ENCODE measurements at places on chromosomes 12 and 14. TPM values are rescaled to one million over a fixed set of nuclear protein-coding genes. Genes with fewer than 3 reads are reported as not detected.

ALDH2 gene
- 20.5 TPM for total RNA-seq

TSPAN11 gene
- 0.39 TPM for total RNA-seq

DPPA3 gene
- not detected for total RNA-seq

PROX2 gene
- total RNA-seq = not detected

NEUROD4 gene
- total RNA-seq = not detected

PRR4 gene
- not detected for total RNA-seq

KERA gene
- total RNA-seq = not detected

CDH24 gene
- total RNA-seq = 7.5 TPM

GRCh38 chr14:75200451-75200850 is 24.0 kb upstream of the TMED10 start:
- DNase-seq = no peak

- DNase-seq = peak; percentile 67
Observed at GRCh38 chr12:118034429-118035189, 18.1 kb downstream of the RFC5 start.

- DNase-seq = peak; percentile 32
Observed at GRCh38 chr14:96584199-96584906, 82.2 kb downstream of the PAPOLA start.

GRCh38 chr12:83003026-83003425 is 316.3 kb downstream of the TMTC2 start:
- DNase-seq = no peak

DNA sequence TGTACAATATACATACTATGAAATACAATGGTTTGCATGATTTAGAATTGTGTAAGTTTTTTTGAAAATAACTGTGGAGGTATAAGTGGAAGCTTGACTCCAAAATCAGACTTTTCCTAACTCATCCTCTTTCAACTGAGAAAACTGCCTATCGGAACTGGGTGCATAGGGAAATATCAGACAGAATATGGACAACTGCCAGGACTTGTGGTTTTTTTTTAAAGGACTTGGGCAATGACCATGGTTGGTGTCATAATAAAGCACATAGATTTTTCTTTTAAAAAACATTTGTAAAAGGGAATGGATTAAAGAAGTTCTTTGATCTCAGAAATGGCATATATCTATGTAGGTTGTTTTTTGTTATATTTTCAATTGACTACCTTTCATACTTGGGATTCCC is 53.3 kb upstream of the LRRK2 start:
- peak; percentile 1 for DNase-seq

- DNase-seq = no peak
Observed at GRCh38 chr12:38772437-38772836, 133.0 kb downstream of the CPNE8 start.

DNA sequence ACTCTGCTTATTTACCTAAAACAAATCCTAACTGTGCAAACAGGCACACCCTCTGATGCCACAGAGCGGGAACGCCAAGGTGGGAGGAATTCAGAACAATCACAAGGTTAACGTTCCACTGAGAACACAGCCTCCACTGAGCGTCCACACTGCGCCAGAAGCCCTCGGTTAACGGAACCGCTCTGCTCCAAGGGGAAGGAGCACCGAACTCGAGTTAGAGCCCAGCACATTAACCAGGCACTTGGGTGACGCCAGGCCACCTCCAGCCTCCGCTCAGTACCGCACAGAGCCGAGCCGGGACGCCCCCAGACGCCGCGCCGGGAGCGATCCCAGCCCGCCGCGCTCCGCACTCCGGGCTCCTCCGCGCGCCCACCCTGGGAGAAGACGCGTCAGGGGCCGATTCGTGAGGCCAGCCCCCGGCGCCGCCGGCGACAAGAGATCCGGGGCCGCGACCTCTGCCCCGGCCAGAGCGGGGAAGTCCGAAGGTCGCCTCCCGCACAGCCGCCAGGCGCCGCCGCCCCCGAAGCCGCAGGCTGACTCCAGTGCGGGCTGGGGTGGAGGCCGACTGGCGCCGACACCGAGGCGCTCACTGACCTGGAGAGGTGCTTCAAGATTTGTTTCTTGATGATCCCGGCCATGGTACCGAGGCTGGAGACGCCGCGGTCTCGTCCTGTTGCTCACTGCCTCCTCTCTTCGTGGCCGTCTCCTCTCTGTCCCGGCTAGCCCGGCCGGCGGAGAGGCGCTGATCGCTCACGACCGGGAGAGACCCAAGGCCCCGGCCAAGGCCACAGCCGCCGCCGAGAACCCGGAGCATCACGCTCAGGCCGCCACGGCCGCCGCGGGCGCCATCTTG is 450 bp downstream of the BLTP3B start:
- DNase-seq = no peak

GRCh38 chr14:77011245-77011644 is 17.3 kb downstream of the IRF2BPL start:
- no peak for DNase-seq

DNA sequence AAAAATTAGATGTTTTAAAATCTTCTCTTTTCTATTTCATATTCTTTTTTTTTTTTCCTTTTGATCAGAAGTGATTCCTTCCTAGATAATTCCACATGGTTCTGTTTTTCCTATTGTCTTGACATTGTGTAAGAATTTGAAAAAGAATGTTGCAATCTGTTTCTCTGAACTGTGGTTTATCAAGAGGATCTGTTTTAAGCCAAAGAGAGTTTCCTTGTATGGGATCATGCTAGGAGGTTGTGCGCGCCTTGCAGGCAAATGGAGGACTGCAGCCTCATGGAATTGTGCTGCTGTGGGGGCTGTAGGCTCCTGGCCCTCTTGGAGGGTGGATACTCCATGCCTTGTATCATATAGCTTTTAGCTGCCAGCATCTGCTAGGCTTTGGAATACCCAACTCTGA is 43.3 kb upstream of the MBIP start:
- DNase-seq = no peak

- DNase-seq = no peak
Observed at GRCh38 chr14:57086271-57087162, 182.2 kb downstream of the EXOC5 start.

- DNase-seq = no peak
Observed at GRCh38 chr12:110636516-110636915, 22.6 kb downstream of the TCTN1 start.

- DNase-seq = no peak
Observed at GRCh38 chr14:35333264-35333730, 41.1 kb downstream of the PSMA6 start.

GRCh38 chr14:56953884-56954283 is 143.6 kb upstream of the OTX2 start:
- no peak for DNase-seq

DNA sequence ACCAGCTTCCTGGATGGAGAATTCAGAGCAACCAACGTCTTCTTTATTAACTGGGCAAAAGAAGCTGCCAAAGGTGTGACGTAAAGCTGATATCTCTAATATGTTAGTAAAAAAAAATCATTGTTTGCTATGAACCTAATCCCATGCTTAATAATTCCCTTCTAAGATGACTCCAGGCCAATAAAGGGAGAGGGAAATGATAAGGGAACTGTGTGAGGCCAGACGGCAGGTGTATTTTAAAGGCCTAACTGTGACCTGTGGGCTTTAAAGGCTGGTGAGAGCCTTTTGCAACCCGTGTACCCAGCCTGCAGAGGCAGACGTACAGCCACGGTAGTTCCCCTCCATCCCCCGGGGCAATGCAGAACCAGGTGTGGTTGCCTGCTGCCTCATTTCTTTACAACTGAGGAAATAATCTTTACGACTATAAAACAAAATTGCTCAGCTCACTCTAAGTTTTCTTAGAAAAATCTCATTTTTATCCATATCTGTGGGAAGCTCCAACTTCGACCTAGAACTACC is 370.6 kb downstream of the EGLN3 start:
- no peak for DNase-seq

DNA sequence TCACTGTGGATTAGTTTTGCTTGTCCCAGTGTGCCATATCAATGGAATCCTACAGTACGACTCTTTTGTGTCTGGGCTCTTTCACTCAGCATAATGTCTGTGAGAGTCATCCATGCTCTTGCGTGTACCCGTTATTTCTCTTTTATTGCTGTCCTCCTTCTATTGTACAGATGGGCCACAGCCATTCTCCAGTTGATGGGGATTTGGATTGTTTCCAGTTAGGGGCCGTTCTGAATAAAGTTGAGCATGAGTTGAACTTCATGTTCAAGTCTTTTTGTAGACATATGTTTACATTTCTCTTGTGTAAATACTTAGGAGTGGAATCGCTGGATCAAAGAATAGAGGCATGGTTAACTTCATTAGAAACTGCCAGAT is 38.3 kb downstream of the MYO1H start:
- no peak for DNase-seq

GRCh38 chr12:130953771-130954543 is at the start of gene ADGRD1:
Gene ADGRD1 (plus strand): TSS chr12:130953907. CDS start chr12:130954466, 559 bp downstream.
- no peak for DNase-seq

DNA sequence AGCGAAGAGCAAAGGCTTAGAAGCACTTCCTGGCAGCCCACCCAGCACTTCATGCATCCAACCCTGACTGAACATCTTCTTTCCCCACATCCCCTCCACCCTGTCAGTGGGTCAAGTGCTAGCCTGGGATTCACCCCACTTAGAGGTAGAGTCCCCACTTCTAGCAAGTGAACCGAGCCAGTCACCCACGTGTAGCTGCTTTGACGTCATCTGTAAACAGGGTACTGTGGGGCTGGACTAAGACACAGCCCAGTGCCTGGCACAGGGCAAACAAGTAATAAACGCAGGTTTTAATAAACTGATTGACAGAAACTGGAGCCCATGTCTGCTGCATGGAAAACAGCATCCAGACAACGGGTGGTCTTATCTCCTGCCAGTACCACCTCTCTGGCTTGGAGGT is 61.7 kb downstream of the ITPK1 start:
- no peak for DNase-seq

DNA sequence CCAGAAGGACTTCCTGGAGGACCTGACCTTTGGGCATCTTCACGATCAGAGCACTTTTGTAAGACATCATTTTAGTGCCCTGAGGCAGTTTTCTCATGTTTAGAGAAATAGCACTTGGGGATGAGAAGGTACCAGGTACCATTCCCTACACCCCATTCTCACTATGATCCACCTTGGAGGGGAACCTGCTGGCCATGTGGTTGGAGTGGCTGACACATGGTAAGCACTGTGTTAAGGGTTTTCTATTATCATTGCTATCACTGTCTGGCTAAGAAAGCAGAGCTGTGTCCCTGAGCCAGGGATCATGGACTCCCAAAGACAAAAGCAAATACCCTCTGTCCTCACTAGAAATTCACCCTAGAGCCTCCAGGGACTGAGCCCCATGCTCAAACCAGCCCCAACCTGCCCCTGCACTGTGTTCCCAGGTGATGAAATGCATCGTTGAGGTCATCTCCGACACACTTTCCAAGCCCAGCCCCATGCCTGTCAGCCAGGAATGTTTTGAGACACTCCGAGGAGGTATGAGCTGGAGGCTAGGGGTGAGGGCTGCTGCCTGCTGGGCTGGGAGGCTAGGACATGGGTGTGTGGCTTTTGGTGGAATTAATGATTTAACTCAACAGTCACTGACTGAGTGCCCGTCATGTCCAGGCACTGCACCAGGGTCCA is 3.4 kb downstream of the CHGA start:
- no peak for DNase-seq

DNA sequence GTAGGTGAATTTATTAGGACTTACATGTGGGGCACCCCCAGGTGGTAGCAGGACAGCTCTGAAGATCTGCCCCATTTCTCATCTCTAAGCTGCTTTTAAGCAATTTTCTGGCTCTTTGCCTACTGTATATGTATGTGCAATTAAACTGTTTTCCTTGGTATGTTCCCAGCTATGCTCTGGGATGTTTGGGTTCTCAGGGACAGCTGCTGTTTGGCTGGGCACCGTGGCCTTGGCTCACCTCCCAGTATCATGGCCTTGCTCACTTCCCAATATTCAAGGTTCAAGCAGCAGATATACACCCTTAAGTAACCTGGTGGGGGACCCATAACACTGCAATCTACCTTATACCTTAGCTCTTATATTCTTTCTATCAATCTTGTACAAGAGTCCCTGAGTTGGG is 53.7 kb upstream of the KITLG start:
- DNase-seq = no peak

GRCh38 chr12:10753059-10753458 is 29.9 kb upstream of the YBX3 start:
- peak; percentile 73 for DNase-seq

DNA sequence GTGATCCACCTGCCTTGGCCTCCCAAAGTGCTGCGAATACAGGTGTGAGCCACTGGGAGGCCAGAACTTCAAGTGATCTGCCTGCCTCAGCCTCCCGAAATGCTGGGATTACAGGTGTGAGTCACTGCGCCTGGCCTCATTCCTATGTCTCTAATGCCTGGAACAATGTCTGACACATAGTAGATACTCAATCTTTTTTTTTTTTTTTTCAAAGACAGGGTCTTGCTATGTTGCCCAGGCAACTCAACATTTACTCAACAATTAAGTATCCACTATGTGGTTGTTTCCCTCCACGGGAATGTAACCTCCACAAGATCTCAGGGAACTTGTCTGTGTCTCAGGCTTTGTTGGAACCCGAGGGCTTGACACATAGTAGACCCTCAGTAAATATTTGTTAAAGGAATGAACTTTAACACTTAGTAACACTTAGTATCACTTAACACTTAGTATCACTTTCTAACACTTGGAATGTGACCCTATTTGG is 3.0 kb upstream of the TMEM120B start:
- peak; percentile 93 for DNase-seq

- no peak for DNase-seq
Observed at GRCh38 chr12:12999271-12999958, 650 bp downstream of the HEBP1 start.

DNA sequence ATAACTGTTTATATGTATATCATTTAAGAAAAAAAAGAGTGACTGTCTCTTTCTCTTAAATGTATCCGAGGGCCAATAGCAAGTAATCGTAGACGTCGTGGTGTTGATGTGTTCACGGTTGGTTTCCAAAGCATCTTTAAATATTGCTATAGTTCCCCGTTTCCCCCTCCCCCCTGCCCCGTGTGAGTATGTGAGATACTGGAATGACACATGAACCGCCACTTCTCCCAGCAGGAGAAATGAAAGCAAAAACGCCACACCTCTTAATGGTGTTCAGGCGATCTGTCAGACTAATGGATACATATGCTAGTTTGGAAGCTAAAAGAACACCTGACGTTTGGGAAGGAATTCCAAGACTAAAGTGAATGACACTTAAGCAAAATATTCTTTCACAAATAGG is 258.3 kb downstream of the FOXN3 start:
- DNase-seq = no peak

- no peak for DNase-seq
Observed at GRCh38 chr14:52446355-52446754, 106.0 kb downstream of the TXNDC16 start.

Data from M059J (cell line).